ENCODE measurements at places on chromosomes 5 and 9. TPM values are rescaled to one million over a fixed set of nuclear protein-coding genes. Genes with fewer than 3 reads are reported as not detected.
A peak's percentile ranks its signal among the peaks of the same experiment; 100 is the strongest.

- H3K4me1 ChIP-seq = no peaks in the 10 kb centered on the region
- peaks cover 28% of the 10 kb centered on the region for H3K27me3 ChIP-seq
- no peak for DNase-seq
- no peak overlapping the region for H3K27ac ChIP-seq
- H3K36me3 ChIP-seq = no peaks in the 10 kb centered on the region
Measured at GRCh38 chr5:36337597-36337996, 35.9 kb upstream of the RANBP3L start.

The ADAMTS12 gene
- not detected for total RNA-seq

The SLC6A19 gene
- total RNA-seq = not detected

DNA sequence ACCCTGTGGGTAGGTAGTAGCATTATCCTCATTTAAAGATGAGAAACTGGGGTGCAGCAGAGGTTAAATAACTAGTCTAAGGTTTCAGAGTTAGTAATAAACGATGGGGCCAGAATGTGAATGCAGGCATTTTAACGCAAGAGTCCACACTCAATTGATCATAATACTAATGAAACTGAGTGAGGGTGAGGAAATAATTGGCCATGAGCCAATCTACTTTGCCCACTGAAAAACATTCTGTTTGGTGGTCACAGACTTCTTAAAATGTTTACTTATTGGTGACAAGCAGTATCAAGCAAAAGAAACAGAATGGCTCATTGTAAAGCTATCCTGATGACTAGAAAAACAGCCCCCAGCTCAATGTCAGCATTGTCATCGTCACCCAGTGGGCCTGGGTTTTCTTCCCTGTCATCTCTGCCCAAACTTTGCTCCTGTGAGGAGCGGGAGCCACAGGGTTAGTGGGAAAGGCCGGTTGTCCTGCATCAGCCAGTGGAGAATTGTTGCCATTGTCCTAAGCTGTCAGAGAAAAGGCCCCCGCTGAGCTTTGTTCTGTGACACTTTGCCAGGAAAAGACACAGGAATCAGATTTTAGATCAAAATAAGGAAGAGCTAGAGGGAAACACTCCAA is 77.3 kb upstream of the MAN2A1 start:
- H3K4me1 ChIP-seq = no peaks in the 10 kb centered on the region
- no peak overlapping the region for H3K4me3 ChIP-seq
- H3K27me3 ChIP-seq = no peaks in the 10 kb centered on the region
- H3K36me3 ChIP-seq = no peaks in the 10 kb centered on the region
- H3K27ac ChIP-seq = no peak overlapping the region

GRCh38 chr9:128633057-128633456 is 23.6 kb downstream of the DYNC2I2 start:
- H3K27me3 ChIP-seq = no peaks in the 10 kb centered on the region
- no peak overlapping the region for H3K27ac ChIP-seq
- H3K4me1 ChIP-seq = no peaks in the 10 kb centered on the region
- no peak for DNase-seq
- H3K4me3 ChIP-seq = no peak overlapping the region
- H3K36me3 ChIP-seq = peaks cover 19% of the 10 kb centered on the region

GRCh38 chr5:148386041-148386440 is 2.3 kb downstream of the FBXO38 start:
- peaks cover 16% of the 10 kb centered on the region for H3K36me3 ChIP-seq
- H3K27ac ChIP-seq = peak overlapping the region; percentile 93
- H3K4me1 ChIP-seq = peaks cover 62% of the 10 kb centered on the region
- no peak overlapping the region for H3K4me3 ChIP-seq

GRCh38 chr9:135939351-135940265 is 21.6 kb downstream of the UBAC1 start:
- H3K4me1 ChIP-seq = peaks cover 10% of the 10 kb centered on the region
- peak overlapping the region; percentile 96 for H3K27ac ChIP-seq
- peak overlapping the region; percentile 57 for H3K4me3 ChIP-seq
- H3K27me3 ChIP-seq = no peaks in the 10 kb centered on the region
- H3K36me3 ChIP-seq = peaks cover 76% of the 10 kb centered on the region

DNA sequence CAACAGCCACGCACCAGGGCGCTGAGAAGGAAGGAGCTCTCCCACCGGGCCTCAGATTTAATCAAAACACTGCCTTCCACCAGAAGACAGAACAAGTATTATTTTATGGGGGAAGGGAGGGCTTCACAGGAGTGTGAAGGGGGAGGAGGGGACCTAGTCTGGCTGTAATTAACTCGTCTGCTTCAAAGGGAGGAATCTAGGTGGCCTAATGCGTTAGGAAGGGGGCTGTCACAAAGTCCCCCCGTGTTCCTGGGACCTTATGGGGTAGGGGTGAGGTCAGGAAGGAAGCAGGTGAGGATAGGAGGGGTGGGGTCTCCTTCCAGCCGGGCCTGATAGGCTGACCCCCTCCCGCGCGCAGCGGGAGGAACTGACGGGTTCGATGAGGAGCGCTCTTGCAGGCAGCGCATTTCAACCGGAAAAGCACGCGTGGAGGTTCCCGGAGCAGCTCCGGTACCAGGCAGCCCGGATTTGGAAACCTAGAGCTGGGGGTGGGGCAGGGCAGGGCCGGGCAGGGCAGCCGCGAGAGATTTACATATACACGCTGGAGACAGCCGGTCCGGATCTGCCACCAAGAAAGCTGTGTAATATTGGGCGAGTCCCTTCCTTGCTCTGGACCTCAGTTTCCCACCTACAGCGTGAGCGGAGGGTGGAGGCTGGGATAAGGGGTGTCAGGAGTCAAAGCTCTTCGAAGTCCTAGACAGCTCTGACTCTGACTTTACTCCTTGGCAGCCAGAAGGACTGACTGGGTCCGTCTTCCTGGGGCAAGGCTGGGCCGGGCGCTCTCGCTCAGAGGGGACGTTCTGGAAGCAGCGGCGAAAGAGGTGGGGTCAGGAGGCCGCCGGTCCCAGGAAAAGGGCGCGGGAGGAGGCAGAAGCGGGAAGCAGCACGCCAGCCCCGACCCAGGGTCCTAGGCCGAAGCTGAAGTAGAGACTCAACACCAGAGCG is 1.8 kb downstream of the SHB start:
- H3K4me1 ChIP-seq = peaks cover 14% of the 10 kb centered on the region
- peak overlapping the region; percentile 63 for H3K4me3 ChIP-seq
- H3K27me3 ChIP-seq = peaks cover 35% of the 10 kb centered on the region
- H3K27ac ChIP-seq = no peak overlapping the region

DNA sequence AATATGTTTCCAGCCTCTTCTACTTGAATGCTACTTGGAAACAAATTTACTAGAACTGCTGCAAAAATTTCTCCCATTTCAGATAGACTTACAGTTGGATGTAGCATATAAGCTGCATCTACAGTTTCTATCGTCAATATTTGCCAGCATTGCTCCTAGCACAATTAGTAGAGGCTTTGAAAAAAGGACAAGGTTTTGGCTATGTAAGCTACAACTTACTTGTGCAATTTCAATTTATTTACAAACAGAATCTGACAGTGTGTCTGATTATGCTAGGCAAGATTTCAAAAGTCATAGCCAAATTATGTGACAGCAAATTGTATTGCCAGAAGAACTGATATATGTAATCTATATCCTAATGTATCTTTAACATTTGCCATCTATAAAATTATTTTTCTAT is 628.4 kb upstream of the FAM174A start:
- no peak overlapping the region for H3K27ac ChIP-seq
- no peaks in the 10 kb centered on the region for H3K36me3 ChIP-seq
- DNase-seq = no peak
- no peaks in the 10 kb centered on the region for H3K27me3 ChIP-seq
- H3K4me3 ChIP-seq = no peak overlapping the region
- H3K4me1 ChIP-seq = no peaks in the 10 kb centered on the region

DNA sequence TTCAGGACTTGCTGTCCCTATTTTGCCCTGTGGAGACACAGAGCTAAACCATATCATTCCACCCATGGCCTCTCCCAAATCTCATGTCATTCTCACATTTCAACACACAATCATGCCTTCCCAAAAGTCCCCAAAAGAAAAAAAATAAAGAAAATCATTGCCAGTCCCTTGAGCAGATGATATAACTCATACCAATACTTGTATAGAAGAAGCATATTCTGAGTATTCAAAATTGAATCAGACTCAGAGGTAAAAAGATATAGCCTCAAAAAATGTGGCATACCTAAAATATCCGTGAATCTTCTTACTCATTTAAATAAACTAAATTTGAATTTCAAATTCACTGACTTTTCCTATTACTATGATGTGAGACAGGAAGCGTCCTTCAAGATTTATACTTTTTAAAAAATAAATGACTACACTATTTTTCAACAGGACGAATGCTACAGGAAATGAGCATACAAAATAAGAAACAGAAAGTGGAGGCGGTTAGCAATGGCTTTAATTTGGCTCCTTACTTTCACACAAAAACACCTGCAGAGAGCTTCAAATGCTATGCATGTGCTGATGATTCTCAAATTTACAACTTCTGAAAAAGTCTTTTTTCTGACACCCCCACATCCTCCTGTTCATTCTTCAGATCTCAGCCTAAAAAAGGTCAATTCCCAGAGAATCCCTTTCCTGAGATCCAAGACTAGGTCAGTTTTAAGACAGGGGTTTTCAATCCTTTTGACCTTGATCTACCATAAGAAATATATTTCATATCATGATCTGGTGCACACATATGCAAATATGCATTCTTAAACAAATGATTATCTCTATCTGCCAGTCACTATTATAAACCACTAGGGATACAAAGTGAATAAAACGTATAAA is 39.6 kb upstream of the DMXL1 start:
- H3K27me3 ChIP-seq = no peaks in the 10 kb centered on the region
- peaks cover 18% of the 10 kb centered on the region for H3K4me1 ChIP-seq
- H3K36me3 ChIP-seq = peaks cover 7% of the 10 kb centered on the region
- DNase-seq = no peak

The DCTN4 gene
- total RNA-seq = 46.1 TPM

DNA sequence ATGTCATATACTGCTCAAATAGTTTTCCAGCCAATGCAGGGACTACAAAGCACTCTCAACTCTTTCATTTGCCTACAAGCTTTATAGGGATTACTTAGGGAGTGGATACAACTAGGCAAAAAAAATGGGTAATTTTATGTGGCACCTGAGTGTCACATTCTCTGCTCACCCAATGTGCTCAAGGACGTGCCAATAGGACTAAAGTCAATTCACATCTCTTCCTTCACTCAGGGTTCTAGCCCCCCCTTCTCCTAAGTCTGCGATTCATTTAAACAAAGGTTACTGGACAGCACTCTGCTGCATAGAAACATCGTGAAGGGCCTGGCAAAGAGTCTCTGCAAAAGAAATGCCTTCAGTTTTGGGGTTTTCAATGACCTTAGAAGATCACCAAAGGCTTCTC is 142.3 kb downstream of the TSSK1B start:
- H3K27ac ChIP-seq = no peak overlapping the region
- H3K36me3 ChIP-seq = no peaks in the 10 kb centered on the region
- peaks cover 19% of the 10 kb centered on the region for H3K4me1 ChIP-seq
- H3K27me3 ChIP-seq = peaks cover 40% of the 10 kb centered on the region
- no peak for DNase-seq

GRCh38 chr5:173707392-173707791 is 90.9 kb upstream of the BOD1 start:
- H3K36me3 ChIP-seq = no peaks in the 10 kb centered on the region
- H3K4me3 ChIP-seq = no peak overlapping the region
- H3K27ac ChIP-seq = no peak overlapping the region
- no peaks in the 10 kb centered on the region for H3K4me1 ChIP-seq

All from activated CD8-positive, alpha-beta memory T cell treated with anti-CD3 and anti-CD28 coated beads, Interleukin-2, amount 10 ng/mL, durations not matched to agents 7 days and 5 days (primary cell).